Activated CD4-positive, CD25-positive, alpha-beta regulatory T cell treated with anti-CD3 and anti-CD28 coated beads, Interleukin-2, amount 50 U/mL, for 72 hours (primary cell): ENCODE measurements at places on chromosomes 16 and 17.

DNA sequence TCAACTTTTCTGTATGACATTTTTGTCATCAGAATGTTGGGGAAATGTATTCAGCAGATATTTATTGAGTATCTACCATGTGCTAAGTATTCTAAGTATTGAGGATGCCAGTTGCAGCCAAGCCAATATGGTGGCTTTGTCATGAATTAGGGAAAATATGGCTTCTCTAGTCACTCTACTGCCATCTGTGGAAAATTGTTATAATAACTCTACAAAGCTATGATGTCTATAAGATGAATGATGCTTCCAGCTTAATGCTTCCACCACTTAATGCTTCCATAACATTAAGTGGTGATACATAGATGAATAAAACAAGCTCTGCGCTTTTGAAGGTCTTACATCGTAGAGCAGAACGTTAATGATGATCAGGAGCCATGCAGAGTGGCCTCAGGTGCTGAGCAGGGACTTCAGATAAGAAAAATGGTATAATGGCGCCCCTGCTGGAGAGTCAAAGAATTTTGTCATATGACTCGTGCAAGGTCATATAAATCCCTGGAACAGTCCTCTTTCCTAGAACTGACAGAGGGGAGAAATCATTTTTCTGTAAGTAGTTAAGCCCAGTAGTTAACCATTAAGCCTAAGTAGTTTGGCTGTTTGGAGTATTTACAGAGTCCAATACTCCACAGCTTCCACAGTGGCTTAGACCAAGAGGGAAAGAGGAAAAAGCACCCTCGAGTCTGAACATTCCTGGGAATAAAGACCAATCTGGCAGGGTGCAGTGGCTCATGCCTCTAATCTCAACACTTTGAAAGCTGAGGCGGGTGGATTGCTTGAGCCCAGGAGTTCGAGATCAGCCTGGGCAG is 2.7 kb upstream of the TMIGD1 start:
- peak; percentile 54 for DNase-seq

- no peak for DNase-seq
These were observed 23.9 kb upstream of the KLHDC4 start for GRCh38 chr16:87789437-87790291.

DNA sequence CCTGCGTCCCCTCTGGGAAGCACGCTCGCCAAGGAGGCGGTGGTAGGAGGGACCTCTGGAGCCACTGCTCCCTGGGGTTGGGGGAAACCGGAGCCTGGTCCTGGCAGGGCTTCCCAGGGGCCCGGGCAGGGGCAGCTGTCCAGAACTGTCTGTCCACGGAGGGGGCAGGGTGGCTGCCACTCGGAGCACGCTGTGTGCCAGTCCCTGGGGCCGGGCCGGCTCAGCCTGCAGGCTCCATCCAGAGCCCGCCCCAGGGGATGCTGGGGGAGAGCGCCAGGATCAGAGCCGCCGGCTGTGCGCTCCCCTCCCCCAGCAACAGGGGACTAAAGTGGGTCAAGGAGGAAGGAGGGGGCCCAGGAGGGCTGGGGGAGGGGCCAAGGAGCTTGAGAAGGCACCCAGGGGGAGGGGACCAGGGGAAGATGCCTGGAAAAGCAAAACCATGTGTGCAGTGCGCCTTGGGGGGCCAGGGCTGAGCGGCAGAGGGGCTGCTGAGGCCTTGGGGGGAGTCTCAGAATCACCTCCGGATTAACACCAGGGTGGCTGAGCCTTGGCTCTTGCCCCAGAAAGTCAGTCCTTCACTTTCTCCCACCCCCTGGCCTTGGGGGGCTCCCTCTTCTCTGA is 21.3 kb downstream of the ZNF423 start:
- no peak for DNase-seq

DNA sequence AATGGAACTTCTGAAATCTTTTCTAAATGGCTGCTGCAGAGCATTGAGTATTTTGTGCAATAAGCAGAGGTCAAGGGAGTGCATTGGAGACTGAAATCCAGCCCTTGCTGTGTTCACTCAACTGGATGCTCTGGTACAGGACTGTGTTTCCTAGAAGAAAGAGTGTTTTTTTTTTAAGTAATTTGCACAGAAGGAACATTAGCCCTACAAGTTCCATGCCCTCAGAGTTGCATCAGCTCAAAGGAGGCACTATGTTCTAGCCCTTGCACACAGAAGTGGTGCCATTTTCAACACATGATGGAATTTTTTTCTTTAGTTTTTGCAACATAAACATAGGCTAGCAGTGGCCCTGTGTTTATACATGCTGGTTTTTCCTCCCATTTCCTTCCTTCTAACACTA is 144.1 kb upstream of the HLF start:
- DNase-seq = no peak

DNA sequence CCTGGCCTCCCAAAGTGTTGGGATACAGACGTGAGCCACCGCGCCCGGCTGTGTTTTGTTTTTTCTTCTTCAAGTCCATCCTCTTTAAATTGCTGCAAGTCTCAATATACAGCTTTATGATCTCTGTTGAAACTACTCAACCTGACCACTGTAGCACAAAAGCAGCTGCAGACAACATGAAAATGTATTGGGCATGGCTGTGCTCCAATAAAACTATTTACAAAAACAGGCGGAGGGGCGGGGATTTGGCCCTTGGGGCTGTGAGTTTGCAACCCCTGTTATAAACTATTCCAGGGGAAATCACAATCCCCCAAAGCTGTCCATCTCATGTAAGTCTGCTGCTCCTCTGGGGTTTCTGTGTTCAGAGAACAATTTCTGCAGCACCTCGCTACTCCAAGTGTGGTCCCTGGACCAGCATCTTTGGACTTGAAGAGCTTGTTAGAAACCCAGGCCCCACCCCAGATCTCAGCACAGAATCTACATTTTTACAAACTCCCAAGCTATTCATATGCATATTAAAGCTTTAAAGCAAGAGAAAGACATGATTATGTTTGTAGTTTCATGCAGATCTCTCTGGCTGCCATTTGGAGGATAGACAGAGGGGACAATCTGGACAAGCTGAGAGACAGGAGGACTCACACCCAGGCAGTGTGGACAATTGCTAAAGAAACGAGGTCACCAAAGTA is 33.6 kb downstream of the TEKT5 start:
- DNase-seq = no peak

DNA sequence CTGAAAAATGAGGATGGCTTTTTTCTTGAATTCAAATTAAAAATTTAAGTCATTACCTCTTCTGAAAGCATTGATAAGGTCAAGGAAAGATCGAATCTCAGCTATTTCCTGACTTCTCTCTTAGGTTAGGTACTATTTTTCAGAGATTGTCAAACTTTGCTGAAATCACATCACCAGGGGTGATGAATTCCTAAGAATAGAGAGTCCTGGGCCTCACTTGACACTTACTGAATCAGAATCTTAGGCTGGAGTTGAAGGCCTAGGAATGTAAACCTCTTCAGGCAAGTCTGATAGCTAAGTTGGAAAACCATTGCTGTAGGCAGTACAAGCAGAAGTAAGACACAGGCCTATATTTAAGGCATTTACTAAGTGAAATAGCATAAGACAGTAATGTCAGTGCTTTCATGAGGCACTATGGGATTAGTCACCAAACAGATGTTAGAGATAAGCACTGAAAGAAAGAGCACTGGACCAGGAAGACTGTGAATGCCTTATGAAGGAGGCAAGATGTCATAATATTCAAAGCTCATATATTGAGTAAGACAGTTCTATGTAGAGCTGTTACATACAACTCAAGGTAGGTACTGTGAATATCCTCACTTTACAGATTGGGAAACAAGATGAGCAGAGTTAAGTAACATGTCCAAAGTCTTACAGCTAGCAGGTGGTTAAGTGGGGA is 21.5 kb downstream of the DCAF7 start:
- DNase-seq = no peak

GRCh38 chr16:19446300-19446846 is 28.7 kb downstream of the TMC5 start:
- DNase-seq = no peak

GRCh38 chr17:52244689-52245088 is 86.2 kb upstream of the CA10 start:
- no peak for DNase-seq

- DNase-seq = no peak
These were observed 27.2 kb downstream of the NAGPA start for GRCh38 chr16:5006348-5007193.

DNA sequence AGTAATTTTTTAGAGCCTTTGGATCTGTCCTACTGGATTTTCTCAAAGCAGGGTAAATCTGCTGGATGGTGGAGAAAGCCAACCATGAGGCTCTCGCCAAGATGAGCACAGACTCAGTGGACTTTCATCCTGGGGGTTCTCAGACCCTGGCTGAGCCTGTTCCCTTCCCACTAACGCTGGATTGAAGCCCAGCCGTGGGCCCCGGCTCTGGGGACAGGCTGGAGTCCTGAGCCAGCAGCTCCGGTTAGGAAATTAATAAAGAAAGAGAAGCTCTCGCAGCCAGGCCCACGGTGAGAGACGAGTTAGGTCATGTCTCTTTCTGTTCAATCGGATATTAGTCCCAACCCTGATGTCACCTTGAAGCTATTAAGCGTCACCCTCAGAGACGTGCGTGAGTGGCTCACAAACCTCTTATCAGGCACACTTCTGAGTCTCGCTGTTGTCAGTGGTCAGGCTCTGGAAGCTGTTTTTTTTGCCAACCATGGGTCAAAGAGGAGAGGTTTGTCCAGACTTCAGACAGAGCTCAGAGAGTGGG is 27.1 kb downstream of the MEOX1 start:
- DNase-seq = no peak

DNA sequence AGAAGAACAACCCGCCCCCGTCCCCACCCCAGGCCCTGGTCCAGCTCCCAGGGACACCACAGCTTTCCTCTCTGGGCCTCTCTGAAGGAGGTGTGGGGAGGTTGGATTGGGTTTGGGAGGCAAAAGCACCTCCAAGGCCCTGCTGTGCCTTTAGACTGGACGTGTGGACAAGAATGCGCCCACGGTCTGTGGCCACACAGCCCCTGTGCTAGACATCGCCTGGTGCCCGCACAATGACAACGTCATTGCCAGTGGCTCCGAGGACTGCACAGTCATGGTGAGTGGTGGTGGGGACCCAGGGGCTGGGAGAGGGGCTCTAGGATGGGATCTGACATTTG is 3.0 kb downstream of the CORO1A start:
- DNase-seq = no peak

DNA sequence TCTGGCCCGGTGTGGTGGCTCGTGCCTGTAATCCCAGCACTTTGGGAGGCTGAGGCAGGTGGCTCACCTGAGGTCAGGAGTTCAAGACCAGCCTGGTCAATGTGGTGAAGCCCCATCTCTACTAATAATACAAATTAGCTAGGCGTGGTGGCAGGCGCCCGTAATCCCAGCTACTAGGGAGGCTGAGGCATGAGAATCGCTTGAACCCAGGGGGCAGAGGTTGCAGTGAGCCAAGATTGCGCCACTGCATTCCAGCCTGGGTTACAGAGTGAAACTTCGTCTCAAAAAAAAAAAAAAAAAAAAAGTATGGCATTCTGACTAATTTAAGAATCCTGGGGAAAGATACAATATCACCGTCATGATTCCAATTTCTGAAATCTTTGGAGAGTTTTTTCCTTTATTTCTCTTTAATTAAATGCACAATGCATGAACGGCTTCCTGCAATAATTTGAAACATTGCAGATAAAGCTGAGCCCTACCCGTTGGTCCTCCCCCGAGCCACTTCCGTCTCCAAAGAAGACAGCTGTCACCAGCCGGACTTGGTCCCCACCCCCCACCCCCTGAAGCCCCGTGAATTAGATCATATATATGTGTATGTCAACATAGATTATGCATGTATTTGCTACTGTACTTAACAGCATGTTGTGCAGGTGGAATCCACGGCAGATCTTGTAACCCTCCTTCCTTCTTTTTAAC is 142.6 kb upstream of the PLCG2 start:
- DNase-seq = no peak

GRCh38 chr16:23842137-23842600 is 6.4 kb downstream of the PRKCB start:
- no peak for DNase-seq
